ENCODE measurements at places on chromosomes 6 and 20. TPM values are rescaled to one million over a fixed set of nuclear protein-coding genes. Genes with fewer than 3 reads are reported as not detected.

GPR31 gene
- not detected for total RNA-seq

- no peak for DNase-seq
Measured at GRCh38 chr20:37723668-37724067, 29.8 kb downstream of the CTNNBL1 start.

- DNase-seq, result no peak
Measured at GRCh38 chr6:55875400-55875799, at the start of gene BMP5. TSS of gene BMP5 (minus strand) at chr6:55875590. CDS start at chr6:55874865, 725 bp downstream.

GRCh38 chr20:32959351-32960221 lies 44.6 kb downstream of the SUN5 start:
- DNase-seq, result peak; percentile 67

GRCh38 chr20:57517904-57518303 lies 7.0 kb downstream of the CTCFL start:
- no peak for DNase-seq

Data from posterior vena cava (tissue), 2 donors.